ENCODE measurements at places on chromosomes 7 and 10. TPM values are rescaled to one million over a fixed set of nuclear protein-coding genes. Genes with fewer than 3 reads are reported as not detected.

The KAZALD1 gene
- not detected for total RNA-seq

The NPY4R gene
- total RNA-seq, result not detected

The SVIL gene
- total RNA-seq, result 316 TPM

The TMEM196 gene
- not detected for total RNA-seq

The C10orf53 gene
- not detected for total RNA-seq

The SPAM1 gene
- not detected for total RNA-seq

The SH2D4B gene
- total RNA-seq, result not detected

The SPDYE1 gene
- not detected for total RNA-seq

The SPDYE9 gene
- total RNA-seq, result not detected

The ATG9B gene
- total RNA-seq, result 0.76 TPM

The GRID1 gene
- 0.88 TPM for total RNA-seq

The CHAT gene
- total RNA-seq, result not detected

The ATP6V0A4 gene
- not detected for total RNA-seq

DNA sequence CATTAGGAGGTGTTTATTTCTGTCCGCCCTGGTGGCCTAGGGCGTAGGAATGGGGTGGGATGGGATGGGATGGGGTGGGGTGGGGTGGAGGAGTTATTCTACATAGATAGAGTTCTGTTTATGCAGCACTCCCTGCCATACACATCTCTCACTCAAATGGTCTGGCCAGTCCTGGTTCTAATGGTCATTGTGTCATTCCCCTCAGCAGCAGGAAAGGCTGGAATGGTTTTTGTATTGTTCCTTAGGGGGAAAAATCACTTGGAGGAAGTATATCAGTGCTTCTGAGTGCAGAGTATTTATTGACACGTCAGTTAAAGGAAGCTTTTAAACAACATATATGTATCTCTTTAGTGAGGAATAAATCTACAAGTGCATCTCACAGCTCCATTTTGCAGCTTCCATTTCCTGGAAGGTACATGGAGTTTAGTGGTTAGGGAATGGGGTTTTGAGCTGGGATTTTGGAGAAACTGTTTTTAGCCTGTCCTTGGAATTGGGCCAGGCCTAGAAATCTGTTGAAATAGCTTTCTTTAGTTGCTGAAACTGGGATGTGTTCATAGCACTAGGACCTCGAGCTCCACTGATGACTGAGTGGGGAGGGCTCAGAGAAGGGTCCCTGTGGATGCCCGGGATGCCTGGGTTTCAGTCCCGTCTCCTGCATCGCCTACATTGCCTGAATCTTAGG lies 8.3 kb downstream of the TSPAN14 start:
- no peak for DNase-seq

DNA sequence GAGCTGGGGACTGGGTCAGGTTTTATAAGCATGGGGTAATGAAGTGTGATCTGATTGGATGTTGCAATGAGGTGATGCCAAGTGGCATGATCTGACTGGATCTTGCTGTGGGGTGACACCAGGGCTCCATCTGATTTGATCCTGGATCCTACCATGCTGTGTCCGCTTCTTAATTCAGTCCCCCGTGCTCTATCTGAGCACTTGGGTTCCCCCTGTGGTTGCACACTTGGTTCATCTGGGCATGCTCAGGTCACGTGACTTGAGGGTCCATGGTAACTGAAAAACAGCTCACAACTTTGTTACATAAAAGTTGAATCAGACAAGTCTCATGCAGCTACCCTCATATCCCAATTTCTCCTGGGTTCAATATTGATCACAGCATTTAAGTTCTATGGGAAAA lies 448.6 kb upstream of the NRP1 start:
- DNase-seq, result no peak

DNA sequence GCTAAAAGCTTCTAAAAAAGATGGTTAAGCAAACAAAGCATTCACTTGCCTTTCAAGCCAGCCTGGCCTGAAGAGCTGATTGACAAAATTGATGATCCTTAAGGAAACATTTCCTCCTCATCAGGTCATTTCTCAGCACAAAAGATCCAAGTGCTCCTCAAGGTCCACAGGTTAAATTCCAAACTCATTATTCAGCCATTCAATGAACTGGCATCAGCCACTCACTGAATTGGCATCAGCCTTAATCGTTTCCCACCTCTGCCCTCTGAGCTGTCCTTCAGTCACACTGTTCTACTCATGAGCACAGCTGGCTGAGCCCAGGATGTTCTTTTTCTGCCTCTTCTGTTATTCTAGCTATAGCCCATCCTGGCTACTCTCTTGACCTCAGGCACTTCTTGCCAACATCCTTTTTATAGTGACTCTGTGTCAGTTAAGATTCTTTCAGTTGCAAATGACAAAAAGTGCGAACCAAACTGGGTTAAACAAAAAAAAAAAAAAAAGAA lies 147.5 kb downstream of the RAB11FIP2 start:
- no peak for DNase-seq

- DNase-seq, result no peak
Observed at GRCh38 chr7:4169455-4169854, 512.6 kb upstream of the FOXK1 start.

GRCh38 chr10:90998733-90999511 lies 78.0 kb upstream of the ANKRD1 start:
- DNase-seq, result no peak

GRCh38 chr7:123608991-123609882 lies 7.6 kb downstream of the ASB15 start:
- no peak for DNase-seq

- DNase-seq, result no peak
Observed at GRCh38 chr7:51123322-51124019, 193.1 kb downstream of the COBL start.

- DNase-seq, result no peak
Observed at GRCh38 chr10:72689660-72690059, 2.3 kb upstream of the MCU start.

GRCh38 chr7:30348083-30348560 lies 63.7 kb downstream of the ZNRF2 start:
- DNase-seq, result no peak

DNA sequence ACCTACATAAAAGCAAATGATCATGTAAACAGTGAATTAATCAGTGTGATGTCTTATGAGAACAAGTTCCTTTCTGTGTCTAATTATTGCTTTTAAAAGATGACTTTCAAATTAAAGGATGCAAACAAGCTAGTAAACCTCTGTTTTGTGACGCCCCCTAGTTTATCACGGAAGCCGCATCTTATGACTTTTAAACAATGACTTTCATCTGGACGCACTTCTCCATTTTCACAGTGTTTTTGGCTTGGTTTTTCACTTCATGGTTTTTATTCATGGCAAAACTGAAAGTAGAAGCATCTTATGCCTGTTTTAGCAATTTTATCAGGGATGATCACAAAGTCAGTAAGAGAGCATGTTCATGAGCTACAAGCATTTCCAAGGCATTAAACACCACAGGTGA lies 35.0 kb downstream of the ITGA8 start:
- no peak for DNase-seq

GRCh38 chr10:76942628-76943416 lies 694.8 kb downstream of the KCNMA1 start:
- no peak for DNase-seq

DNA sequence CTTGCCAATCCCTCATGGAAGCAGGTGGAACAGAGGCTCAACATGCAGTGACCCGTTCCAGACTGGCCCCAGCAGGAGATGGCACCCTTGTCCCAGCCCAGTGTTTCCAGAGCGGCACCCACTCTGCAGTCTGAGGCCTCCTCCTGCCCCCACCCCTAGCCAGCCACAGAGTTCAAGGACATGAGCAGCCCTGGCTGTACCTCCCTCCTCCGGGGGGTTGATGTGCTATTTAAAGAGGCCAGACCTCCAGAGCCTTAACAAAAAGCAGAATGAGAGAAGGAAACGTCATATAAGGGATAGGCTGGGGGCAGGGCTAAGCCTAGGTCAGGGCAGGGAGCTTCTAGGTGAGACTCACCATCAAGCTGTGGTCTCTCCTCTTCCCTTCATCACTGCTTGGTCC lies 115.7 kb upstream of the NANOS1 start:
- DNase-seq, result no peak

- no peak for DNase-seq
Observed at GRCh38 chr7:57449904-57450303, at the start of gene ZNF716. TSS of gene ZNF716 (plus strand) at chr7:57450177. CDS start at chr7:57450289, 112 bp downstream.

DNA sequence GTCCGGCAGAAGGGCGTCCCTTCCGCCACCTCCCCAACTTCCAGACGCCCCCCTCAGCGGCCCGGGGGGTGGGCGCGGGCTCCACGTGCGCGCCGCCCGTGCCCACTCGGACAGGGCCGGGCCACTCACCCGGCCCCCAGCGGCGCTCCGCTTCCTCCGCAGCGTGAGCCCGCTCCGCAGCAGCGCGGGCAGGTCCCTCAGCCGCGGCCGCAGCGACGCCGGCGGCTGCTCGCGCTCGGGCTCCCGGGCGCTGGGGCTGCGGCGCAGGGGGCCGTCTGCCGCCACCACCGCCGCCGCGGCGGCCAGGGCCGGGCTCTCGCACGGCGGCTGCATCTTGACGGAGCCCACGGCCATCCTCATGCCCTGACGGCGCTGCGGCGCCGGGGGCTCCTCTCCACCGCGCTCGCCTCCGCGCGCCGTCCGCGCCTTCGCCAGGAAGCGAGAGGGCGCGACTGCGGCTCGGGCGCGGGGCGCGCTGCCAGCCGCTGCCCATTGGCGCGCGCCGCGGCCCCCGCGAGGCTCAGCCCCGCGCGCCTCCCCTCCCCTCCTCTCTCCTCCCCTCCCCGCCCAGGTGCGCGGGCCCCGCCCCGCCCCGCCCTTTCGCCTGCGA lies at the start of gene RAPGEF5:
Gene RAPGEF5 (minus strand): TSS at position 454 of the 610 bp plus-strand sequence. CDS start 94 bp downstream, at position 360.
- no peak for DNase-seq

GRCh38 chr7:122425731-122426130 lies 121.2 kb upstream of the FEZF1 start:
- no peak for DNase-seq

DNA sequence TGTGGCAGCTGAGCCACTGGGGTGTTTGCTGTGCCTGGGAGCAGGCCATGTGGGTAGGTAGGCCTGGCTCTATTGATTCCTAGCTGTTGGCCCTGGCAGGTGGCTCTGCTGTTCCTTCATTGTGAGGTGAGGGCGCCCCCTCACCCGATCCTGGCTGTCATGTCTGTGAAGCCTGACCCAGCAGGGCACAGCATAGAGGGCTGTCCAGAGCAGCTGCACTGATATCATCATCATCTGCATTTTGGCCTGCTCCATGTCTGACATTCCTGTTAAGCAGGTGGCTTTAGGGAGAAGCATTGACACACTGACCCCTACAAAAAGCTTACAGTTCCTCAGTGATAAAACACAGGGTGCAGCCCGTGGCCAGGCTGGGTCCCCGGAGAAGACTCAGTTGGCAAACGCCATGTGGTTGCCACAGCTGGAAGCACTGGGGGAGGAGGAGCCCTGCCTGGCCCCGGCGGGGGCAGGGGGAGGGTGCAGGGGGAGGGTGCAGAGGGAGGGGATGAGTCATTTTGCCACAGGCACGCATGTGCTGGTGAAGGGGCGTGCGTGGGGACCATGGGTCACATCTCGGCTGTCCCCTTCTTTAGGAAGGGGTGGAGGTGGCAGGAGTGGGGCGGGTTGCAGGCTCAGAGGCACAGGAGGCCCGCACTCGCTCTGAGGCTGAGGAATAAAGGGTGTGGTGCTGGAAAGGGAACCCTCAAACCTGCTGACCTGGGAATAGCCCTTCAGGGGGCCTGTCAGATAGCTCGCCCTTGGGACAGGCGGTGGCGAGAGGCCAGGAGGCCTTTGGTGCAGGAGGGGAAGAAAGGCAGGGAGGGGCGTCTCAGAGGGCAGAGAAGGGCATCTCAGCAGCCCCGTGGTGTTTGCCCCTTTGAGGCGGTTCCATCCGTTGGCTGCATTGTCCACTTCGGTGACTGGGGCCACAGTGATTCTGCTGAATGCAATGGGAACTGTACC lies 31.6 kb downstream of the IKZF1 start:
- DNase-seq, result no peak

DNA sequence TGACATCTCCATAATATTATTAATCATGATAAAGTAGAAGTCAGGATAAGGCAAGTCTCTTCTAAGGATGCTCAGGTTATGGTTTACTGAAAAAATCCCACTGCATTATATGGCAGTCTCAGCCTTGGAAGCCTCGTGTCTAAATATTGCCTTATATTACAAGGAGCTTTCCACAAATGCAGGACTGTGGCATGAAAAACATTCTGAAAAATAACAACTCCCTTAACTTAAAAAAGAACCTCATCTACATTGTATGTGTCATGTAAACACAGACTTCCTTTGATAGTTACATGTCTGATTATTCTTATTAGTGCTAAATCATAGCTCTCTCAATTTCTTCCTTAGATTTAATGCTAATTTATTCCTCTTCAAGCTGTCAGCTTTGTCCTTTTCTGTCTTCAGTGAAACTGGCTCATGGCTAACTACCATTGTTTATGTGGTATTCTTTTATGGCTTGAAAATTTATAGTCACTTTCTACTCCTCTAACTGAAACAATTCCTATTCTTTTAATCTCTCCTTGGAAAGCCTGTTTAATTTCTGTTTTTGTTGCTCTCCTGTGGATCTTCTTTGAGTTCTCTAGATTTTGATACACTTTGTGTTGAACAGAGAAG lies 156.1 kb downstream of the KIF20B start:
- DNase-seq, result no peak

DNA sequence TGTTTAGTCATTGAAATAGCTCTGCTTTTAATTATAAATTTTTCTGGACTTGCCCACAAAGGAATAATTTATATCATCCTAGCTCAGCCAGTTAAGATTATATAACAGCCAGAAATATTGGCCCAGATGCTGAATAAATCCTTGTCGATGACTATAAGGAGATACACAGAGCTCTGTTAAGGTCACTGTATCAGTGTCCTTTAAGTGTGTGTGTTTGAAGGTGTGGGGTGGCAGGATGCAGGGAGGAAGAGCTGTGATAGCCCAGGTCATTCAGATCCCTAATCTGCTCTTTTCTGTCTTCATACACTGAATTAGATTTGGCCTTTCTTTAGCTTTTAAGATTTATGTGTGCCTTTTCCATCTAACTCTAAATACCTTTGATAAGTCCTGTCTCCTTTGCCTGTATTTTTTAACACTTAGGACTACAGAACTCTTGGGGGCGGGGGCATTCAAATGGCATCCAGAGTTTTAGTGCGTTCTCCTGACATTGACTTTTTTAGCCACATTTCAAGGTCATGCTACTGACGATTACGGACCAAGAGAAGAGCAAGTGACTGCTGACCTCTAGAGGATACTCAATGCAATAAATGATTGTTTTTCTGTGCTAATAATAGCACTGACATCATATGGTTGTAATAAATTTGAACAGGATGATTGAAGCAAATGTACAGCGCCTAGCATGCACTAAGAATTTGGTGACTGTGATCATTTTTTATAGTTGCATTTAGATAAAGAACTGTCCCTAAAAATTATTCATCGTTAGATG lies 172.3 kb downstream of the CACNB2 start:
- no peak for DNase-seq

GRCh38 chr7:45591101-45591906 lies 17.1 kb downstream of the ADCY1 start:
- DNase-seq, result no peak

GRCh38 chr7:65390588-65390987 lies 16.9 kb downstream of the ZNF92 start:
- no peak for DNase-seq
